Stimulated activated CD4-positive, alpha-beta T cell treated with anti-CD3 and anti-CD28 coated beads, Interleukin-1b, Interleukin-23, amount 100 ng/mL, for 48 hours (primary cell): ENCODE measurements at places on chromosomes 13 and 19.

DNA sequence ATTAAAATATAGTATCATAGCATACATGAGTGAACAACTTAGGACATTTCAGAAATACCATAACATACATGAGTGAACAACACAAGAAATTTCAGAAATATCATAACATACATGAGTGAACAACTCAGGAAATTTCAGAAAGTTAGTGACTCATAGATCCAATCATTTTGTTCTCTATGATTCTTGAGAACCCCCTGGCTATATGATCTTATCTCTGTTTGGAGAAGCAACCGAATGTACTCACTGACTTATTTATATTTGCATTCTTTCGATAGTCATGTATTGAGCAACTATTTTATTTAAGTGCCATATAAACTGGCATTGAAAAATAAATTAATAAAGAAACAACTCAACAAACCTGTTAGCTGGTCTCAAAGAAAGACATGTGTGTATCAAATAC lies 251.1 kb downstream of the EFNB2 start:
- no peak for DNase-seq

- DNase-seq: no peak
Observed at GRCh38 chr13:46797501-46798237, 708 bp upstream of the ESD start.

DNA sequence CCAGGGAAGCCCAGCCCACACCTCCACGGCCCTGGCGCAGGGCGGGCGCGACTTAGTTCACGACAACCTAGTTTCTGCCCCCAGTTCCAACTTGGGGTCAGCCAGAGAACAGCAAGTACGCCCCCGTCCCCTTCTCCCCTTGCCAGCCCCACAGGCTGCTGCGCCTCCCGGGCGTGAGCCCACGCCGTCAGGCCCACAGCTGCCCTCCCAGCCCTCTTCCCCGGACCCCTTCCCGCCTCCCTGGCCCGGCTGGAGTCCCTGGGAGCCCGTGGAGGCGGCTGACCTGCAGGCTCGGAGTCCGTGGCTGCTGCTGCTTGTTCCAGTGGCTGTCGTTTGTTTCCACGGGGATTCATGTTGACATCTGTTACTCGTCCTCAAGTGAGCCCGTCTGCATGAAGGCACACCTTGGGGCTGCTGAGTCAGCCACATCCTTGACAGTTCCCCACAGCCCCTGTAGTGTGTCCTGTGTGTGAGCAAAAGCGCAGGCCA lies 86.0 kb downstream of the ATP11A start:
- DNase-seq: no peak

DNA sequence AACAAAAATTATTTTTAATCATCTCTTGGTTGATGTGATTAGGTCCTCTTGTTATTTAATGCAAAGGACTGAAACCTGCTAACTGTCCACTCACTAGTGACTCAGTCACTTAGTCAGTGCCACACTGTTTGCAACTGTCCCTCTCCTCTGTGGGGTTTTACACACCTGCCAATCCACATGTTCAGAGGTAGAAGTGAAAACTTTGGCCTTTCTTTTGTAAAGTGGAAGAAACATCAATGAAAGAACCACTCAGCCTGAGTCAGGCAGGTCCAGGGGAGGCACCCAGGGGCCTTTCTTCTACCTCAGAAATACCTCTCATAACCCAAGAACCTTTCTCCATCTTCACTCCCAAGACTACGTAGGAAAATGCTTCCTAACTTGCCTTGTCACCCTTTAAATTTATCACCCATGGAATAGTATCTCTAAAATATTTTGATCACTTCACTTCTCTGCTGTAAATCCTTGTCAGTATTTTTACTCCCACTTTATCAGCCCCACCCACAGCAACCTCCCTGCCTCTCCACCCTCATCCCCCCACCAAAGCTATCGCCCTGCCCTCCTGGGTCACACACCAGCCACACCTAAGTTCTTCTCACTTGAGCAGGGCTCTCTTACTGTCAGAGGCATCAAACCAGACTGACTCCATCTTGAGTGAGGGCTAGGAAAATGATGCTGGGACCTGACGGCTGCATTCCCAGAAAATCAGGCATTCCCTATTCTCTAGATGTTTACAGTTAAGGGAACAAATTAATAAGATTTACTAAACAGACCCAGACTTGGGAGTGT lies 29.6 kb upstream of the EEF1AKMT1 start:
- DNase-seq: no peak

- DNase-seq: no peak
Observed at GRCh38 chr13:26743971-26744370, 16.6 kb downstream of the GPR12 start.
